NCI-H526 treated with DMSO at 0.1 percent for 48 hours (cell line): ENCODE measurements at places on chromosomes 5 and 9.

DNA sequence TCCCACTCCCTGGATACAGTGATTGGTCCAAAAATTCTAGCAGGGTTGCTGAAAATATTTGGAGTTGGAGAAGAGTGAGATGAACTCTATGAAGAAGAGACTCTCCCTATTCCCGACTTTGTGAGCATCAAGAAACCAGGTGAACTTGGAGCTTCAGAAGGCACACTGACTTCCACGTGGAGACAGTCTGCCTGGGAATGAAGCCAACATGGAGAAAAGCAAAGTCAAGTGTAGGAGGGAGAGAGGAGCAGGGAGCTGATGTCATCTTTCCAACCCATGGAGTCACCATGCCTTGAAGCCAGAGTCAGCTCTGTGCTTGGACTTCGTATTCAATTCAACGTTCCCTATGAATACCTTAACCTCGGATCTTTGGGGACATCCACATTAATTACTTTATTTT is 125.1 kb downstream of the NPR3 start:
- no peak for DNase-seq

GRCh38 chr9:101047848-101048397 is 19.4 kb downstream of the PLPPR1 start:
- no peak for DNase-seq

GRCh38 chr5:76474377-76474776 is 71.3 kb downstream of the IQGAP2 start:
- no peak for DNase-seq

- no peak for DNase-seq
Observed at GRCh38 chr5:983238-983524, 25.4 kb upstream of the NKD2 start.

DNA sequence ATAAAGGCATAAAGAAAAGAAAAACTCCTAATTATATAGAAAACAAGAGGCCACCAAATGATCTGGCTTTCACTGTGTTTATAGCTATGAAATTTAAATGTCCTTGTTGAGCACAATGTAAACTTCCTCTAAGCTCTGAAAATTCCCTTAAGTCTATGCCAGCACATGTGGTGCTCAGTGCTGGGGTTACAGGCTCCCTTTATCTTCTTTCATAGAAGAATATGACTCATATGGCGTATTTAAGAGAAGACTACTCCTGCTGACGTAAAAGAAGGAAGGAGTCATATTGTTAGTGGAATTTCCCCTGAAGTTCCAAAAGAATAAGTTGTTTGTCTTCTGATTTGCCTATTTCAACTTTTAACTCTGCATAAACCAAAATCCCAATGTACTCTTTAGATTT is 30.4 kb downstream of the RNF145 start:
- DNase-seq: no peak

- DNase-seq: no peak
Observed at GRCh38 chr5:29054694-29055093, 2016.3 kb upstream of the CDH9 start.

DNA sequence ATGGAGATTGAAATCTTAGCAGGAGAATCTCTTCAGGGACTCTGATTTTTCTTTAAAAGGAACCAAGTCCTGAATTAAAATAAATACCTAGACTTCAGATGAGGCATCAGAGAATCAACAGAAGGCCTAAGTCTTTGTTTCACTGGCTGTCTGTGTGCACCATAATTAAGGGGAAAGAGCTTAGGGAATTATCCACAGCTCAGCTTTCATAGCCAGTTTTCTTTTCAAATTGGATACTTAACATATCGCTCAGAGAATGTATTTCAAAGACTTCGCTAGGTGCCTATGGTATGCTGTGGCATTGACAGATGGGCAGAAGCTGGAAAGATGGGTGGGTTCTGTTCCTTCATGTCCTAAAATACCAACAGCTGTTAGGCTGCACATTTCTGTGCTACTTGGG is 325.8 kb downstream of the TMEM38B start:
- DNase-seq: no peak

DNA sequence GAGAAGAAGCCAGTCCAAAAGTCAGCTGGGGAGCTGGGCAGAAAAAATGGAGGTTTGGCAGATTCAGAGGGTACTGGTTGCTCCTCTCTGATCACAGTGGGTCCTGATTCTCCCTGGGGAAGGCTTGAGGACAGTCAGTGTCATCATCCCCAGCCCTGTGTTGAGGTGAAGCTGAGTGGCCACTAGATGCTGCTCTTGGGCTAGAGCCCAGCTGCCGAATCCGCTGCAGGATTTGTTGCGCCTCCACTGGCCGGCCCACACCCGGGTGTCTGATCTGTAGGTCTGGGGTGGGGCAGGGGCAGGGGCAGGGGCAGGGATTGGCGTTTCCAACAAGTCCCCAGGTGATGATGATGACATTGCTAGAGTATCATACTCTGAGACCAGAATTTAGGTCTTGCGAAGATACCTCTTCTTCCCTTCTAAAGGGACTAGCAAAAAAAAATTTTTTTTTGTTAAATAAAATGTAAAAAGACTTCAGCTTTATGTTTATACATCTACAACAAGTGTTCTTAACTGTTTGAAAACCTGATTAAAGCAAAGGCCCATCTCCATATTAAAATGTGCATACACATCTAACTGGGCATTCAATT is 106.8 kb downstream of the PDE6A start:
- DNase-seq: peak; percentile 9

- DNase-seq: no peak
Observed at GRCh38 chr5:40616781-40617180, 62.9 kb upstream of the PTGER4 start.

DNA sequence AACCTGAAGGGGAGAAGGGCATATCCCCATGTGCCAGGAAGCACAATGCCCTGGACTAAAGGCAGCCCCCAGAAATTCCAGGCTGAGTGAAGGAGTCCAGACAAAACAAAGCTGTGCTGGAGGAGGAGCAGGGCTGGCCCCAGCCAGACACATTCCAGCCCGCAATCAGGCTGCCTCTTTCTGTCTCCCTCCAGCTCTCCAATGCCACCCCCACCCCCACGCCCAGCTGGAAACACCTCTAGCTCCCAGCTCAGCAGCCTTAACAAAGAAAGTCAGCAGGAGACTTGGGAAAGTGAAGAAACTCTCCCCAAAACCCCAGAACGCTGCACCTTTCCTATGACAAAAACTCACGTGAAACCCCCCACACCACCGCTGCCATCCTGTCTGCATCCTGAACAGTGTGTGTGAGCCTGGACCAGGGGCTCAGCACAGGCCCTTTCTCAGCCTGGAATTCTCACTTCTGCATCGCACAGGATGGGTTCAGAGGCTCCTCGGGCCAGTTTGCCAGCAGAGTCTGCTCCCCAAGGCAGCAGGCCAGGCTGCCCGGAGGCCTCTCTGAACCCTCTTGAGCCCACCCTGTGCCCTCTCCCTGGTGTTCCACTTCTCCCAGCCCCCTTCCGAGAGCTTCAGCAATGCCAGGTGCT is 96.2 kb upstream of the ICE1 start:
- no peak for DNase-seq

- no peak for DNase-seq
Observed at GRCh38 chr5:40406741-40407211, 272.9 kb upstream of the PTGER4 start.

GRCh38 chr9:133321411-133321935 is 14.5 kb downstream of the SURF6 start:
- DNase-seq: no peak

DNA sequence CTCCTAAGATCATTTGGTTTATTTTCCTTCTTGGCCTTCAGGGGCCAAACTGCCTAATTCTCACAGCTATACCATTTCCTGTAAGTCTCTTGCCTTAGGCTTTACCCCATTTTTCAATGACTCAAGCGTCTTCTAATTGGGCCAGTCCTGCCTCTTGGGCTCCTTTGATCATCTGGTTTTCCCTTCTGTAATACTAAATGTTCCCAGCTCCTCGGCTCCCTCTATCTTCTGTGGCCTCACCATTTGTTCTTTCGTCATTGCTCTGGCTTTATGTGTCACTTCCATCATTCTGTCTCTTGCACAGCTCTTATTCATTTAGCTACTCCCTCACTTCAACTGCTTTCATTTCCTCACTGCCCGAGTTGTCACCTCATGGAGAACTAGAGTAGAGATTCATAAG is 14.5 kb upstream of the SPINK7 start:
- DNase-seq: no peak

- DNase-seq: no peak
Observed at GRCh38 chr5:1723957-1724821, 75.4 kb downstream of the MRPL36 start.

DNA sequence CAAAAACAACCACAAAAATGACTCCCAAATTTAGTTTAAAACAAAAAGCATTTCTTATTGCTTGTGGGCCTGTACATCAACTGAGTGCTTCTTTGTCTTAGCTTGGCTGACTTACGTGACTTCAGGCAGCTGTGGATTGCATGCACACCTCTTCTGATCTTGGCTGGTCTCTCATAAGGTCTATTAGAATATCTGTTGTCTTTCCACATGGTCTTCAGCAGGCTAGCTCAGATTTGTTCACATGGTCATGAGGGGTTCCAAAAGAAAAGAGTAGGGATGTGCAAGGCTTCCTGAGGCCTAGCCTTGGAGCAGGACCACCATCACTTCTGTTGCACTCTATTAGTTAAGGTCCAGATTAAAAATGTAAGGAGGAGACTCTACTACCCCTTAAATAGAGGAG is 120.1 kb downstream of the LRRC70 start:
- DNase-seq: no peak

DNA sequence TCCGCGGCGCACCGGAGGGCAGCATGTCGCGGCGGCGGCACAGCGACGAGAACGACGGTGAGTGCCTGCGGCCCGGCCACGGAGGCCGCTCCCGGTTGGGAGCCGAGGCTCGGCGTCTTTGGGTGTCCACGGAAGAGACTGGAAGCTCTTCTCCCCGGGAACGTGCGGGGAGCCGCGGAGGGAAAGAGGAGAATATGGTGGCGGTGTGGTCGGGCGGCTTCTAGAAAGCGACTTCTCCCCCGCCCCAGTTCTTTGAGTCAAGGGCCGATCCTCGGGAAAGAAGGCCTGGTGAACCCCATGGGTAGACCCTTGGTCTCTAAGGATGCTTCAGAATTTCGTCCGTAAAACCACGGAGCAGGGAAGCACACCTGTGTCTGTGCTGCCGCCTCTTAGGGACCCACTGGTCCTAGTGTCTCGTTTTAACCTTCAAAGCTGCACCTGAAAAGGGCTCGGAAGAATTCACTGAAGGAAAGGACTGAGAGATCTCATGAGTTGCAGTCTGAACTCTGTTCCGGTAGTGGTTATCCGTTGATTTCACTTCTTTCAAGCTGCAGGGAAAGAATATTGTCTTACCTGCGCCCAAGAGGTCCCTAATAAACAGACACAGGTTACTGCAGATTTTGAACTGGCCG is 354 bp downstream of the NCBP1 start:
- no peak for DNase-seq

- DNase-seq: no peak
Observed at GRCh38 chr9:85479305-85479704, 262.4 kb downstream of the AGTPBP1 start.

GRCh38 chr9:111662576-111663300 is 1.3 kb downstream of the GNG10 start:
- DNase-seq: no peak

DNA sequence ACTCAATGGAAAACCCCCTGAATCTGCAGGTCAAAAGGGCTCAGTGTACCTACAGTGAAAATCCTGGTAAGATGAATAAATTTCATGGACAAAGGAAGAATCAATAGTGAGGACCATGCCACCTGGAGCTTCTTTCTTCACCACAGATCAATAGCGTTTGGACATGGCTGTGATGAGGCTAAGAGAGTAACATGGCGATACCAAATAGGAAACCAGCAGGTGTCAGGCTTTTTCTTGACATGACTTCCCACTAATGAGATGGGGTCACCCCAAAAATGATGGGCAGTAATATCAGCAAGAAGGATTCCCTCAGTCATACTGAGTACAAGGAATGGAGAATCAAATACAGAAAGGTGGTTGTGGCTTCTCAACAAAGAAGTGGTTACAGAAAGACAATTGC is 208.5 kb upstream of the PLPPR1 start:
- no peak for DNase-seq

DNA sequence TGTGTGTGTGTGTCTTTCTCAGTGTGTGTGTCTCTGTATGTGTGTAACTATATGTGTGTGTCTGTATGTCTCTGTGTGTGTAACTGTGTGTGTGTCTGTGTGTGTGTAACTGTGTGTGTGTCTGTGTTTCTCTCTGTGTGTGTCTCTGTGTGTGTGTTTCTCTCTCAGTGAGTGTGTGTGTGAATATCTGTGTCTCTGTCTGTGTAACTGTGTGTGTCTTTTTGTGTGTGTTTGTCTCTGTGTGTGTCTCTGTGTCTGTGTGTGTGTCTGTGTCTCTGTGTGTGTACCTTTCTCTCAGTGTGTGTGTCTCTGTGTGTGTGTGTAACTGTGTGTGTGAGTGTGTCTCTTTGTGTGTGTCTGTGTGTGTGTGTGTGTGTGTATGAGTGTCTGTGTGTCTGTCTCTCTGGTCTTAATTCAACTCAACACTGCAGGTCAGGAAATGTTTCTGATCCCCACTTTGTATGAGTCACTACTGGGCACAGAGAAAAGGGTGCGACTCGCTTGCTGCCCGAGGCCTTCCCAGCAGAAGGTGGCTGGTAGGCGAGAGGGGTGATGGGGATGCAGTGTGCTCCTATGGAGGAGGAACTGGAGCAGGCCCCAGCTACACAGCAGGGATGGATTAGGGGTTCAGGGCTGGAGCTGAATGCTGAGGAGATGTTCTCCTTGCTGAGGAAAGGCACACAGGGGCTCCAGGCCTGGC is 52.1 kb downstream of the NSG2 start:
- DNase-seq: no peak

DNA sequence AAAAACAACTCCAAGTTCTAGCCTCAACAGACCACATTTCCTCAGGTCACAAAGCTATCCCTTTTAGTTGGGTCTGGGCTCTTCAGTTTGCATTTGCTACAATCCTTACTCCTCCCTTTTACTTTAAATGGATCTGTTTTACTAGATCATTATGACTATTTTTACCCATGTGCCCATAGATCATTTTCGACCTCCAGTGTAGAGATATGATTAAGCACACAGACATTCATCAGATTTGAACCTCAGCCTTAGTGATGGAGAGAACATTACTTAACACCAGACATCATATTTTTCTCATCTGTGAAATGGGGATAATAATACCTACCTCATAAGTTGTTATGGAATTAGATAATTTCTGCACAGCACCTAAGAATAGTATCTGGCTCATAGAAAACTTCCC is 141.9 kb downstream of the NPR3 start:
- DNase-seq: no peak

GRCh38 chr9:99488131-99489059 is 266.3 kb downstream of the SEC61B start:
- peak; percentile 2 for DNase-seq
